T-helper 17 cell (primary cell): ENCODE measurements at places on chromosomes 7 and 10.

DNA sequence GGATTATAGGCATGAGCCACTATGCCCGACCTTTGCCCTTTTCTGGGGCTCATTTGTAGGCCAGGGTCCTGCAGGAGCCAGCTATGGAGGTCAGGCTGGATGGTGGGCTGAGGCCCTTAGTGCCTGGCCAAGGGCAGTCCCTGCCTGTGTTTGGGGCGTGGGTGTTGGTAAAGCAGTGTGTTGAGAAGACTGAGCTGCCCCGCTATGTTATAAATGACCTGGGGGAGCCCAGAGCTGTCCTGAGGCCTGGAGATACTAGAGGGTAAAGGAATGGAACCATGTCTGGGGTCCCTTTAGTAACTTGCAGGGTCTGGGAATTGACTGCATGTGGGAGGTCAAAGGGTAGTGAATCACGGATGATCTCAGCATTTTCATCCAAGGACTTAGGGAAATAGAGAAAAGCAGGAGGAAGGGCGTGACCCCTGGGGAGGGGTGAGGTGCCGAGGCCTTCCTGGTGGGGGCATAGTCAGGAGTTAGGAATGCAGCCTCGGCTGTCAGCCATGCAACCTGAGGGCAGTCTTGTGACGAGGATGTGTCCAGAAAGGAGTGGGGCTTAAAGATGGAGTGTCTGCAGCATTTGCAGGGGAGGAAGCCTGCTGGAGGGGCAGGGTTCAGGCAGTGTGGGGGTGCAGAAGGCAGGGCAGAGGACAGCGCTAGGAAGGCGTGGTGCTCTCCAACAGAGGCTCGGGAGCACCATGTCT is 31.5 kb downstream of the TMEM248 start:
- no peak for DNase-seq

DNA sequence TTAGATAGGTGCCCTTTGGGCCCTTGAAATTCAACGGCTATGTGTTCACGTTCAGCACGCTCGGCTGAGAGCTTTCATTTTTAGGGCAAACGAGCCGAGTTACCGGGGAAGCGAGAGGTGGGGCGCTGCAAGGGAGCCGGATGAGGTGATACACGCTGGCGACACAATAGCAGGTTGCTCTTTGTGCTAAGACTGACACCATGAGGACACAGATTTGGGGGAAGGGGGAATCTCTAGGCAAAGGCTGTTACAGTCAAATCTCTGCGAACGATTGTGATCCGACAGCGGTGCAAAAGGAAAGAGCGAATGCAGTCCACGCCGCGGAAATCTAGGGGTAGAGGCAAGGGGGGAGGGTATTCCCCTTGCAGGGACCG is 667 bp downstream of the KLLN start:
- peak; percentile 51 for DNase-seq

DNA sequence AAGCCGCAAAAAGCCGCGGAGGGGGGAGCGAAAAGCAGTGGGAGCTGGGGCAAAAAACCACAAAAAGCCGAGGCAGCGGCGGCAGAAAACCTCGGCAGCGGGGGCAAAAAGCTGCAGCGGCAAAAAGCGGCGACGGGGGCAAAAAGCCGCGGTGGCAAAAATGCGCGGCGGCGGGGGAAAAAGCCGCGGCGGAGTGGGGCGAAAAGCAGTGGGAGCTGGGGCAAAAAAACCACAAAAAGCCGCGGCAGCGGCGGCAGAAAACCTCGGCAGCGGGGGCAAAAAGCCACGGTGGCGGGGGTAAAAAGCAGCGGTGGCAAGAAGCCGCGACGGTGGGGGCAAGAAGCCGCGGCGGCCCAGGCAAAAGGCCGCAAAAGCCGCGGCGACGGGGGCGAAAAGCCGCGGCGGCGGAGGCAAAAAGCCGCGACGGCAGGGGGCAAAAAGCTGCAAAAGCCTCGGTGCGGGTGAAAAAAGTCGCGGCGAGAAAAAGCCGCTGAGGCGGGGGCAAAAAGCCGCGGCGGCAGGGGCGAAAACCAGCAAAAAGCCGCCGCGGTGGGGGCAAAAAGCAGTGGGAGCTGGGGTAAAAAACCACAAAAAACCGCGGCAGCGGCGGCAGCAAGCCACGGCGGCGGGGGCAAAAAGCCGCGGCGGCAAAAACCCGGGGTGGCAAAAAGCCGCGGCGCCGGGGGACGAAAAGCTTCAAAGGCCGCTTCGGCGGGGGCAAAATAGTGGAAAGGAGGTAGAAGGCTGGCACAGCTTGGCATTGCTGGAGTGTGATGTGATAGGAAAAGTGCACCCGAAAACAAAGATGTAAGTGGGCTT is 135.9 kb downstream of the ZNF92 start:
- DNase-seq: no peak

DNA sequence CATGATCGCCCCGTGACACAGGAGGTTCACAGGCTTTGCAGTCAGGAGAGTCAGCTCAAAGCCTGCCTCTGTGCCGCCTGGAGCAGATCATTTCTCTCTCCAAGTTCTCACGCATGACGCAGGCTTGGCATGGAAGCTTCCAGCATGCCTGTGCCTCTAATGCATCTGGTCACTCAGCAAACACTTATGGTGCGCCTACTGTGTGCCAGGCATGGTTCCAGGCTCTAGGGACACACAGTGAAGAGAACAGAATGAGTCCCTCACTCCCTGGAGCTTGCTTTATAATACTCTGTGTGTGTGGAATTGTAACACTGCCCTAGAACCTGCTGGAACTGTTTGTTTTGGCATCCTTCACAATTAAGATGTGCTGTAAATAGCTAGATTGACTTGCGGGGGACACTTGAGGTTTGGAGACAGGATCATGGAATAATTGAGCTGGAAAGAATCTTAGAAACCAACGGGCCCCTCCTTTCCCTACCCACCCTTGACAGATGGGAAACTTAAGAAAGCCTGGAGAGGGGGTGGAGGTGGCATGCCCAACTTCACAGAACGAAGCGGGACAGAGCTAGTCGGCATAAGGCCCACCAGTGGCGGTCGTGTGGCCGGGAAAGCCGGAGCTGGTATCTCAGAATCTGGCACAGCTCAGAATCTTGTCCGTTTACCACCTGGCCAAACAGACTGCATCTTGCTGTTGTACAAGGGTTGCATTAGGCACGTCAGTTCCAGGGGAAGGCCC is 4.6 kb upstream of the MYH16 start:
- no peak for DNase-seq

DNA sequence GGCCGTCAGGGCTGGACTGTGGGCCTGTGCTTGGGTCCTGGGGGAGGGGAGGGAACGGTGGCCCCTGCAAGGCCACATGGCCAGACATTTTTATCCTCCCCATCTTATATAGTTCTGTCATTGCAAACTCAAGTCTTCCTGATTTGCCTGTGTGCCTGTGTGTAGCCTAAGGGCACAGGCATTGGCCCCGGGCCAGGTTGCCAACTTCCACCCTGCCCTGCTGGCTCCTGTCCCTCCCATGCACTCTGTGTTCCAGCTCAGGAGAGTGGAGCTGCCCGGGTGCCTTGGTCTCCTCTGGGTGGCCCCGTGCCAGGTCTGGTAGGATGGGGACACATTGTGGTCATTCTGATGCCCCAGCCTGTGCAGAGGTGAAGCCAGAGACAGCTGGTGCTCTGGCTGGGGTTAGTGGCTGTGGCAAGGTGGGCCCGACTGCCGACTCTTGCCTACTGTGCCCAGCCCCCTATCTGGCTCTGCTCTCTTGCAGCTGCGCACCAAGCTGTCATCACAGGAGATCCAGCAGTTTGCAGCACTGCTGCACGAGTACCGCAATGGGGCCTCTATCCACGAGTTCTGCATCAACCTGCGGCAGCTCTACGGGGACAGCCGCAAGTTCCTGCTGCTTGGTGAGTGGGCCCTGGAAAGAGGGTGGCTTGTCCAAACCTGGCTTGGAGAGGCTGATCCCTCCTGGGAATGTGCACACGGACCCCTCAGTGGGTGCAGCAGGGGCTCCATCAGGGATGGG is 14.8 kb downstream of the NACAD start:
- no peak for DNase-seq

DNA sequence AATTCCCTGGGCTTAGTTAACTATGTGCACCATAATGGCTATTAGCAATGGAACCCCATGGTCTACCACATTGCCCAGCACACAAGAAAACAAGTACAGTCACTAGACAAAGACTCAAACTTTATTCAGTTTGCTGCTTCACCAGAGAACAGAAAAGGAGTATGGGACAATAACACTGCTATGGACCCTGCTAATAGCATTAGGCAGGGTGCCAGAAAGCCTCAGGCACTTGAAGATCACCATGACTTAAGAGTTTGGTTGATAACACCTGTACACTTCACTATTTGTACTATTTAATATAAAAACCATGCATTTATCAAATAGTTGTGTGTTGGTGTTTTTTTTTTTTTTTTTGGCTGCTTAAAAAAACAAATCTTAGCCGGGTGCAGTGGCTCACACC is 159.6 kb downstream of the KMT2E start:
- DNase-seq: no peak

DNA sequence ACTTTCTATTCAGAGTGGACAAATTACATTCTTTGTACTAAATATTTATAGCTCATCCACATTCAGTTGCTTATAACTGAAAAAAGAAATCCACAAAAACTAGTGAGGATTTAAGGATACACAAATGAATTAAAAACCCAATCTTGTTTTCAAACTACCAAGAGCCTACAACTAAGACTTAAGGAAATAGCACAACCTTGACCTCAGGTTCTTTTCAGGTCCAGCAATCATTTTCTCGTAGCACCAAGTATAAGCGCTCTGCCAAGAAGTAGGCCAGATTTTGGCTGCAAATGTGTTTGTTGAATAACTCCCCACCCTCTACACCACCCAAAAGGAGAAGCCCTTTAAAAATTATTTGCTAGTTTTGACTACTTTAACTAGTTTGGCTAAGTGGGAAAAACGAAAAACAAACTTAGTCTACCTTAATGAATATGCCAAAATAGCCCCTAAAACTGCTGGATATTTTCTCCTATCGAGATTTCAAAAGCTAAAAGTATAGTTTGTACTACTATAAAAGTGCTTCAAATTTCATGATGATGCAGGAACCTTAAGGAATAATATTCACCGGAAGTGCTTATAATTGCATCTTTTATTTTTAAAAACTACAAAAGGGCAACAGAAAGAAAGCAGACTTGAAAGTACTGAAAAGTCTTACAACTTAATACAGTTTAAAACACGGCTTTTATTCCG is 2.7 kb upstream of the KMT2E start:
- no peak for DNase-seq

DNA sequence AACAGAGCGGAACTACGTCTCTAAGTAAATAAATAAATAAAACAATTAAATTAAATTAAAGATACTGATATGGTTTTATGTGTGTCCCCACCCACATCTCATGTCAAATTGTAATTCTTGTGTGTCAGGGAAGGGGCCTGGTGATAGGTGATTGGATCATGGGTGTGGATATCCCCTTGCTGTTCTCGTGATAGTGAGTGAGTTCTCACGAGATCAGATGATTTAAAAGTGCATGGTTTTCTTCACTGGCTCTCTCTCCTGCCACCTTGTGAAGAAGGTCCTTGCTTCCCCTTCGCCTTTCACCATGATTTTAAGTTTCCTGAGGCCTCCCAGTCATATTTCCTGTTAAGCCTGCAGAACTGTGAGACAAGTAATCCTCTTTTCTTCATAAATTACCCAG is 29.0 kb upstream of the OGDHL start:
- no peak for DNase-seq

GRCh38 chr10:25117757-25118156 is 57.0 kb upstream of the GPR158 start:
- DNase-seq: no peak

GRCh38 chr7:143257501-143257900 is 5.7 kb upstream of the GSTK1 start:
- DNase-seq: no peak

GRCh38 chr7:568031-568951 is 48.6 kb upstream of the PDGFA start:
- DNase-seq: no peak

GRCh38 chr7:89094269-89094668 is 298.7 kb upstream of the TEX47 start:
- no peak for DNase-seq
